Endothelial cell (in vitro differentiated cells): ENCODE measurements at places on chromosomes 3 and 15.

DNA sequence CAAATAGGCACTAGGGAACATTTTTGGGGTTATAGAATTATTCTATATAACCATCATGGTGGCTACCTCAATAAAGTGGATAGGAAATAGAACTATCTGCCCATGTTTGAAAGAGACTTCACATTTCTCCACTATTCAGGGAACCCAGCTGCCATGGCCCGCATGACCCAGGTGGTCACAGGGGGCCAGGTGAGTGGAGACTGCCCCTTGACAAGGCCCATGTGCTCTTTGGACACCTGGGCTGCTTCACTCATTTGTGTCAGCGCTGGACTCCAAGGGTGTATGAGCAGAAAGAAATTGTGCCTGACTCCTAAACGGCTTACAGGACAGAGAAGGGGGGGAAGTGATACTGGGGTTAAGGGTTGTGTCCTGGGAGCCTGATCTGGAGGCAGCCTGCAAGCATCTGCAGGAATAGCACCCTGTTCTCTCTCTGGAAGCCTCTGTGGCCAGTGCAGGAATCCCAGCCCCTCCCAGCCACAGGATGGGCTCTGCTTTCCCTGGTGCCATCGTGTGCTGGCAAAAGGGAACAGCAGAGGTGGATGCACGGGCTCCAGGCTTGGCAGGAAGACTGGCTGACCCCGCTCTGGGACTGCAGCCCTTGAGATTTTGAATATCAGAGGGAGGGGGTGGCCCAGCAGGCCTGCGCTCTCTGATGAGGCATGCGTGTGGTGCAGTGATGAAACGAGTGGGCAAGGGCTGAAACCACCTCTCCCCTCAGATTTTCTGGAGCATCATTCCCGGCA is 9.1 kb upstream of the C3orf22 start:
- no peak for DNase-seq

- no peak for DNase-seq
These were observed 67.9 kb downstream of the CACNA2D2 start for GRCh38 chr3:50435371-50436113.

GRCh38 chr3:190291994-190292584 is 30.2 kb downstream of the CLDN1 start:
- DNase-seq: no peak

DNA sequence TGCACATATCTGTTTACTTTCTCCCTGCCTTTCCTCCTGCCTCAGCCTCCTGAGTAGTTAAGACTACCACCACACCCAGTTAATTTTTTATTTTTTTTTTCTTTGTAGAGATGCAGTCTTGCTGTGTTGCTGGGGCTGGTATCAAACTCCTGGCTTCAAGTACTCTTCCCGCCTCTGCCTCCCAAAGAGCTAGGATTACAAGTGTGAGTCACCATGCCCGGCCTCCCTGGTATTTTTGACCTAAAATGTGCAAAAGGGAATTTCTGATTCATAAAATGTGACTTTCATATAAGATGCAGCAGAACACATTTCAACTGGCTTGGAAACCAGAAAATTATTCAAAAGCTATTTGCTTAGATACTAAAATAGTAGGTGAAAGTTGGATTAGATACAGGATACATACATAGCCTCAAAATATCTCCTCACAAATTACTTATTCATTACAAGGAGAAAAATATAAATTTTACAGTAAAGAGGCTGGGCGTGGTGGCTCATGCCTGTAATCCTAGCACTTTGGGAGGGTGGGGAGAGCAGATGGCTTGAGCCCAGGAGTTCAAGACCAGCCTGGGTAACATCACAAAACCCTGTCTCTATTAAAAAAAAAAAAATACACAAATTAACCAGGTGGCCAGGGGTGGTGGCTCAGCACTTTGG is 32.0 kb downstream of the MAP4 start:
- DNase-seq: no peak

DNA sequence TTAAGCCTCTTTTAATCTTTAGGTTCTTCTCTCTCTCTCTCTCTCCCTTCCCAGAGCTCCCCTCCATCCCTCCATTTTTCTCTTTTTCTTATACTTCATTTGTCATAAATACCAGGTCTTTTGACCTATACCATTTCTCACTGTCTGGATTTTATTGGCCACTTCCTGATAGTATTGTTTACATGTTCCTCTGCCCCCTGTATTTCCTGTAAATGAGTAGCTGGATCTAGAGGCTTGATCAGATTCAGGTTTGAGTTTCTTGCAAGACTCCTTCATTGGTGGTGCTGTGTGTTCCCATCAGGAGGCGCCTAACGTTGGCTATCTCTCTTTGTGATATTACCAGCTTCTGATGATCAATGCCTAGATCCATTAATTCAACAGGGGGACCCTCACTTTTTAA is 42.2 kb downstream of the DAPK2 start:
- no peak for DNase-seq

GRCh38 chr3:196969134-196969659 is 564 bp upstream of the PIGZ start:
- peak; percentile 39 for DNase-seq

- no peak for DNase-seq
These were observed 16.8 kb upstream of the ABHD2 start for GRCh38 chr15:89071471-89071870.

- no peak for DNase-seq
These were observed 79.8 kb upstream of the FNDC3B start for GRCh38 chr3:171959532-171960089.

GRCh38 chr3:128922804-128923459 is 43.5 kb downstream of the ACAD9 start:
- no peak for DNase-seq

- DNase-seq: no peak
These were observed 450.5 kb upstream of the PDZRN3 start for GRCh38 chr3:74075241-74075640.

GRCh38 chr15:85137489-85138168 is 156.0 kb downstream of the PDE8A start:
- no peak for DNase-seq

GRCh38 chr3:100114413-100115030 is at the start of gene FILIP1L:
Gene FILIP1L, minus strand, starts transcription at chr3:100114501.
- DNase-seq: no peak

GRCh38 chr15:80778964-80779657 is at the start of gene CEMIP:
Gene CEMIP, plus strand, starts transcription at chr15:80779370. Its CDS starts 94,510 bp downstream, at chr15:80873880.
- DNase-seq: peak; percentile 95

- no peak for DNase-seq
These were observed 89.3 kb downstream of the CHD2 start for GRCh38 chr15:92989470-92989869.

DNA sequence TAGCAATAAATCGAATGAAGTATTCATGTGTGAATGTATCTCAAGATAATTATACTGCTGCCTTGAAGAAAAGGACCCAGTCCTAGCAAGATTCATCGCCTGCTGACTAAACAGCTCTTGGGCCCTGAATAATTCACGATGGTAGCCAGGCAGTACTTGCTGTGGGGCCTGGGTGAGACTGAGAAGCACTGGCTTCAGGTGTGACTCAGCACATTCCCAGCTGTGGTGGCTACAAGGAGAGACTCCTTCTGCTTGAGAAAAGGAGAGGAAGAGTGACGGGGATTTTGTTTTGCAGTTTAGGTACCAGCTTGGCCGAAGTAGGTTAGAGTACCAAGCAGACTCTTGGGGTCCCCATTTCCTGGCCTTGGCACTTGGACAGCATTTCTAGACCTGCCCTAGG is 47.6 kb upstream of the CD200R1L start:
- no peak for DNase-seq

- DNase-seq: no peak
These were observed 496.6 kb upstream of the NAALADL2 start for GRCh38 chr3:174362556-174362955.
